ENCODE measurements at places on chromosomes 5 and 9.

DNA sequence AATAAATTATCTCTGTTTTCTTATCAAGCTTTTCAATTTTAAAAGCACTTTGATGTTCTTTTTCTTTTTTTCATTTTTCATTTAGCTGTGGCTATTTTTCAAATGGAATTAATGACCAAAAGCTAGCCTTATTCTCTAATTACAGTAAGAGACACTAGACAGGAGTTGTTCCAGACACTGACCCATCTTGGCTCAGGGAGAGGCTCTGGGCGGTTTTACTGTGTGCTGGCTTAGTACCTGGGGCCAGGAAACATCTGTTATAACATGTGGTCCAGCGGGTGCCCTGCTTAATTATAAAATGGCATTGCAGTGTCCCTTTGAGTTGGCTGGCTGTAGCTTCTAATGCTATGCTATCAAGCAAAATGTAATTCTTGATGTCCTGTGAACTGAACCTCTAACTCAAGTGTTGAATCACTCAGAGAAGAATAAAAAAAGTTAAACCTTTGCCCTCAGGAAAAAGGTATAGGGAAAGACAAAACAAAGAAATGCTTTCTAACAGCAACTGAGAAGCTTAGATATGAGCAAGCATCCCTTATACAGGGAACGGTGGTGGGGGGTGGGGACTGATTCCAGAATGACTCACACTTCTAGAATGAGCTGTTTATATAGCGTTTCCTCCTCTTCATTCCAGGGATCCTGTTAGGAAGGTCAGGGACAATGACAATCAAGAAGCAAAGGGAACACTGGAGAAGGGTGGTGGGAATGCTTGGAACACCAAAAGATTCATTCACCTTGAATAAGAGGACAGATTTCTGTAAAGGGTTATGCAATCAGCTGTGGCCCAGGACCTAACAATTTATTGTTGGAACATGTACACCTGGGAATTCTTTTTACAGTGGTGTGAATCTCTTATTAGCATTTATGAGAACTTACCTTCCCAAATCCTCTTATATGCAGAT lies 58.7 kb upstream of the NFIB start:
- DNase-seq, result no peak

- DNase-seq, result no peak
Measured at GRCh38 chr9:127505396-127506116, 54.2 kb downstream of the LRSAM1 start.

DNA sequence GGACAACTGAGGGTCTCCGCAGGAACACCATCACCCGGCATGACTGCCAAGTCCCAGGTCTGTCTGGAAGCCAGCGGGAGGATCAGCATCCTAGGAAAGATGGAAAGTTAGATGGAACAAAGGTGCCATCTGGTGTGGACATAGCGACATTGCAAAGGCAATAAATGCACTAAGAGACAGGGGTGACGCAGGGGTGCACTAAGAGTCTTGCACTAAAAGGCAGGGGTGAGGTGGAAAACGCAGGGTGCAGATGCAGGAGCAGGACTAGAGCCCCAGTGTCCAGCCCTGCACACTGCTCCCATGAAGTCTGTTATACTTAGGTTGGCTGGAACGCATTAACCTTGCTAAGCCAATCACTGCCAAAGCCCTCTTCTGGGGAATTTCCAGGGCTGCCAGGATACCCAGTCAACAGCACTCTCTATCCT lies 15.5 kb downstream of the ATOX1 start:
- DNase-seq, result no peak

DNA sequence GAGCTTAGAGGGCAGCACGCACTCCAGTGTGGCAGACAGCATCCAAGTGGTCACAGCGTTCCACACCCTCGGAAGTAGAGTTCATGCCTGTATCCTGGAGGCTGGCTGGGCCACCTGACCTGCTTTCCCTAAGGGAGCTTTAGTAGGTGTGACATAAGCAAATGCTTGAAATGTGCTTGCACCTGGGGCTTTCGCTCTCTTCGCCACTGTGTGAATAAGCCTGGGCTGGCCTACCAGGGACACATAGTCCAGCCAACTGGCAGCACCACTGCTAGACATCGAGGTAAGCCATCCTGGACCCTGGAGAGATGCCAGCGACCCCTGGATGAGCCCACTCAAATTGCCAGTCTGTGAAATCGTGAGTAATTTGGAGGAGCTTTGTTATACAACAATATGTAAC lies 24.9 kb upstream of the IRX4 start:
- peak; percentile 52 for DNase-seq

- no peak for DNase-seq
Measured at GRCh38 chr9:8486095-8486494, 686.5 kb upstream of the DMAC1 start.

DNA sequence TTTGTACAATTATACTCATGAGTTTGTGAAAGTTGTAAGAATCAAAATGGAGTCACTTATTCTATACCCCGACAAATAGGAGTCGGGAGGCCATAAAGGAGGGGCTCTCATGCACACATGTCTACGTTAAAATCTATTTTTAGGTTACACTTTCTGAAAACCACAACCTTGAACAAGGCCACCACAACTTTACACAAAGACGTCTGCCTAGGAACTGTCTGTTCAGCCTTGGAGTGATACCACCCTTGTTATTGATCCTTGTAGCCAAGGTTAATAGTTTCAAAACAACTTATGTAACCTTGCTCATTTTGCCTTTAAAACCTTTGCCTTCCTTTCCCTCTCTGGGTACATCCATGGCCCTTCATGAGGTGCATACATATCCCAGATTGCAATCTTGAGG lies 4.1 kb upstream of the NDFIP1 start:
- DNase-seq, result no peak

GRCh38 chr9:77455312-77455927 lies 192.7 kb downstream of the GNA14 start:
- DNase-seq, result no peak

- no peak for DNase-seq
Measured at GRCh38 chr5:132976852-132977251, 13.4 kb upstream of the AFF4 start.

GRCh38 chr9:136620441-136621018 lies 42.2 kb upstream of the EGFL7 start:
- no peak for DNase-seq

DNA sequence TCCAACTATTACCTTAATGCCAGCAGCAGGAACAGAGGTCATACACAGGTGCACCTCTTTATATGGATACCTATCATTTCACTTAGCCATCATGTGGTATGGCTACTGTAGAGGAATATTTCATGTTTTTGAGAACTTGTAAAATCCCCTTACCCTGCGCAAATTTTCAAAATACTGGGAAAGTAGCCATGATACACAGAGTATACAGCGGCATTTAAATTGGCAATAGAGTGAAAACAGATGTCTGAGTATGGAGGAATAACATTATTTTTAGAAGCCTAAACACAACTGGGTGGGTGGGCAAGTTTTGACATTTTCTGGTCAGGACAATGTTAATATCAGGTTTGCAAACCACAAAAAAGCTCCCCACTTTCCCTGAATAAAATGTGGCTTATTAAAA lies 109.5 kb downstream of the SMIM23 start:
- no peak for DNase-seq

DNA sequence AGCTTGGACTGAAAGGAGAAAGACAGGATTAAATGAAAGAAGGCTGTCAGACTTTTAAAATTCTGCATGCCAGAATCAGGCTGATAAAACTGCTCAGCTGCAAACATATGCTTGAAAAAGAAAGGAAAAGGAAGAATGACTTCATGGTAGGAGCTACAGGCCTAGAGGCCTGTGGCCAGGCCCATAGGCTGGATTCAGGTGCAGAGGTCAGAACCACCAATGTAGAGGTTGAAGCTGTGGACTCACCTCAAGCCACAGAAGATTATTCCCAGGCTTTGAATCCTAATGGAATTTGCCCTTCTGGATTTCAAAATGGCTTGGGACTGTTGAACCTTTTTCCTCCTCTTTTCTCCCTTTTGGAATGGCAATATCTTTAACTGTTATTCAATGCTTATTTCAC lies 47.7 kb downstream of the TMEM38B start:
- DNase-seq, result no peak

DNA sequence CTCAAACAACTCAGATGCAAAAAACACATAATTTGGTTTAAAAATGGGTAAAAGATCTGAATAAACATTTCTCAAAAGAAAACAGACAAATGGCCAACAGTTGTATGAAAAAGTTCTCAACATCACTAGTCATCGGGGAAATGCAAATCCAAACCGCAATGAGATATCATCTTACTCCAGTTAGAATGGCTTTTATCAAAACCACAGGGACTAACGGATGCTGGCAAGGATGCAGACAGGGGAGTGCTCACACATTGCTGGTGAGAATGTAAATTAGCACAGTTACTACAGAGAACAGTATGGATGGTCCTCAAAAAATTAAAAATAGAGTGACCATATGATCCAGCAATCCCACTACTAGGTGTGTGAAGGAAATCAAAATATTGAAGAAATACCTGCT lies 589.1 kb upstream of the ADAMTS16 start:
- no peak for DNase-seq

DNA sequence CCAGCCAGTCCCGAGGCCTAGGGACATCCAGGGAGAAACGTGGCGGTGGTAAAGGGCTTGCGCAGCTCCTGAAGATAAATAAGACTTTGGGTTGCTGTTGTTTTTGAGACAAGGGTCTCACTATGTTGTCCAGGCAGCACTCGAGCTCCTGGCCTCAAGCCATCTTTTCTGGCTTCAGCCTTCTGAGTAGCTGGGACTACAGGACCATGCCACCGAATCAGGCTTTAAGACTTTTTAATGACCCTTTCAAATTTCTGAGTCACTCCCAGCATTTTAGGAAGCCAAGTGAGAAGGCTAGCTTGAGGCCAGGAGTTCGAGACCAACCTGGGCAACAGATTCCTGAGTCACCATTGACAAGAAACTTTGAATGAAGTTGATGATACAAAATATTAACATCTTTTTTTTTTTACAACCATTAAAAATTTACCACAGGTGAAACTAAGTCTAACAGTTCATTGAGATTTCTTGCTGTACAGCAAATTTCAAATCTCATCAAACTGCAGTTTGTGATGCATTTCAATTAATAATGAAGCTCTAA lies 817 bp upstream of the GNE start:
- DNase-seq, result no peak

DNA sequence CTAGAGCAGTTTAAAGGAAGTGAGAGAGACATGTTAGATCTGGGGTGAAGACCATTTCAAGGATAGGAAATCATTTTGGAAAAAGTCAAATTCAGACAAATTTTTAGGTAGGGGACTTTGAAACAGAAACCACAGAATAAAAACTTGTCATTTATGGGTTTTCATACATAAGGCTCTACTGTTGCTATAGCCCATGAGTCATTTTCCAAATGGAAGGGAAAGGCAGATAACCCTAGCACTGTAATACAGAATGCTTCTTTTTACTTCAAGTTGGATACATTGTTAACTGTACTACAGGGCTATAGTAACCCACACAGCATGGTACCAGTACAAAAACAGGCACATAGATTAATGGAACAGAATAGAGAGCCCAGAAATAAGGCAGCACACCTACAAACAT lies 455.4 kb downstream of the EBF1 start:
- DNase-seq, result no peak

GRCh38 chr5:863244-863805 lies 12.5 kb upstream of the ZDHHC11 start:
- DNase-seq, result no peak

DNA sequence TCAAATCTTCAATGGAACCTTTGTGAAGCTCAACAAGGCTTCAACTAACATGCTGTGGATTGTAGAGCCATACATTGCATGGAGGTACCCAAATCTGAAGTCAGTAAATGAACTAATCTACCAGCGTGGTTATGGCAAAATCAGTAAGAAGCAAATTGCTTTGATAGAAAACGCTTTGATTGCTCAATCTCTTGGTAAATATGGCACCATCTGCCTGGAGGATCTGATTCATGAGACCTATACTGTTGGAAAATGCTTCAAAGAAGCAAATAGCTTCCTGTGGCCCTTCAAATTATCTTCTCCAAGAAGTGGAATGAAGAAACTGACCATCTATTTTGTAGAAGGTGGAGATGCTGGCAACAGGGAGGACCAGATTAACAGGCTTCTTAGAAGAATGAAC lies 54.7 kb upstream of the TTC39B start:
- no peak for DNase-seq

- DNase-seq, result no peak
Measured at GRCh38 chr5:27491047-27491446, 452.7 kb upstream of the CDH9 start.

DNA sequence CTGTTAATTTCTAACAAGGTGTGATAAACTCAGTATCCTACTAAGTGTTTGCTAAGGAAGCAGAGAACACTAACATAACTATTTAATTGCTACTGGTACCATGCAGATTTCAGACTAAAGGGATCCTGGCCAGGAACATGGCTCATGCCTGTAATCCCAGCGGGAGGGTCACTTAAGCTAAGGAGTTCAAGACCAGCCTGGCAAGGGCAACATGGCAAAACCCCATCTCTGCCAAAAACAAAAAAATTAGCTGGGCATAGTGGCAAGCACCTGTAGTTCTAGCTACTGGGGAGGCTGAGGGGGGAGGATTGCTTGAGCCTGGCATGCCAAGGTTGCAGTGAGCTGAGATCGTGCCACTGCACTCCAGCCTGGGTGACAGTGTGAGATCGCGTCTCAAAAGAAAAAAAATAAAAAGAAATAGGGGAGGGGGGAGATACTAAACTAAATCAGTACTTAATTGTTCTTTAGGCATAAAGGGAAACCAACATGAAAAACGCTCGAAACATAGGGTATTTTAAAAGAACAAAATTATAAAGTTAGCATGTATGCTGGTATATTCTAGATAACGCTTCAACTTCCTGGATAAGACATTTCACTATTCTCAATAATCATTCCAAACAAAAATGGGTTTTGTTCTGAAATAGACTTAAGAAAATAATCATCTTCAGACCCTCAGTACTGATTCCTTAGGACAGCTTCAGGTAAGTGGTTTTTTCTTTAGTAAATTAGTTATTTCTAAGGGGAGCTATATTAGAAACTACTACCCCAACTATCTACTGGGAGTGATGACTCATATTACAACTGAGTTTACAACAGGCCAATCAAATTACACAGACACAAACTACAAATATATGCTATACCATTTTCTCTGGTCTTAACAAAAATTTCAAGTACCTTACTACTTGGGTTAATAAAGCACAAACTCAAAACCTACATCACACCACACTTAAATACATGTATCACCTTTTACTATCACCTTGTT lies 3.5 kb downstream of the PANK3 start:
- DNase-seq, result no peak

DNA sequence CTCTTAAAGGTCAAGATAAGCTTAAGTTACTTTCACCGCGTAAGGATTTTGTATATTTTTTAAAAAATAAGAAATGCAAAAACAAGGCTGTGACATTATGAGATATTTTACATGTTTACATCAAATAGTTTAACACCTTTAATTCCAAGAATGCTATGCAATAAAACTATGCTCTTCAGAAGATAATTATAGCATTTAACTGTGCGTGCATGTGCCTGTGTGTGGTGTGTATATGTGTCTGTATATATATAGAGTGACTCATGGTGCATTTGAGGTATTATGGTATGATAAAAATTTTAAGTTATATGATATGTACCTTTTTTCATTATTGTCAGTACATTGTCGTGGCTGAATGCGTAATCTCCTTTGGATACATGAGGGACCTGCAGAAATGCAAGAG lies 539.3 kb downstream of the PDE4D start:
- no peak for DNase-seq

Measured in chondrocyte (in vitro differentiated cells).